ENCODE measurements at places on chromosomes 12 and 14.

GRCh38 chr12:62621101-62621638, 154.5 kb downstream of the MON2 start:
- DNase-seq = no peak

DNA sequence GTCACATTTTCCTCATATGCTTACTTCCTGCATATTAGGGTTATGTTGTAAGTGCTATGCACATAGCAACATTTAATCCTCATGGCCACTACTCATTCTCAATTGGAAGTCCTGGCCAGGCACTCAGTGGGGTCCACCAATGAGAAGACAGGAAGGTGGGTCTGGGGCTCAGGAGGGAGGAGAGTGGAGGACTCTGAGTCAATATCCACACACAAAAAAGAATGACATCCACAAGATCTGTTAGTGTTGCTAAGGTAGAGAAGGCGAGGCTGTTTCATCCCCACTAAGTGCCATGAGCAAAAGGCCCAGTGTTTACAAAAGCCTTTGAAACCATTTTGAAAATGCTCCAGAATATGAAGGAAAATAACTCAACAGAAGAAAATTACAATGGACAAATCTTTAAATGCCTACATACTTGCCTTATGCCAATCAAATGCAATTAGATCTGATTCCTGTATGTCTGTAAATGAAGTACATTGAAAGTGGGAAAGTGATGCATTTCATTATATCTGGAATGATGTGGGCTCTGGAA, 53.9 kb downstream of the EID3 start:
- no peak for DNase-seq

GRCh38 chr12:101077791-101078528, 132.1 kb downstream of the SLC5A8 start:
- DNase-seq = no peak

GRCh38 chr14:29643433-29644211, 284.0 kb downstream of the PRKD1 start:
- DNase-seq = no peak

GRCh38 chr12:6211421-6211869, 11.2 kb downstream of the CD9 start:
- DNase-seq = no peak

DNA sequence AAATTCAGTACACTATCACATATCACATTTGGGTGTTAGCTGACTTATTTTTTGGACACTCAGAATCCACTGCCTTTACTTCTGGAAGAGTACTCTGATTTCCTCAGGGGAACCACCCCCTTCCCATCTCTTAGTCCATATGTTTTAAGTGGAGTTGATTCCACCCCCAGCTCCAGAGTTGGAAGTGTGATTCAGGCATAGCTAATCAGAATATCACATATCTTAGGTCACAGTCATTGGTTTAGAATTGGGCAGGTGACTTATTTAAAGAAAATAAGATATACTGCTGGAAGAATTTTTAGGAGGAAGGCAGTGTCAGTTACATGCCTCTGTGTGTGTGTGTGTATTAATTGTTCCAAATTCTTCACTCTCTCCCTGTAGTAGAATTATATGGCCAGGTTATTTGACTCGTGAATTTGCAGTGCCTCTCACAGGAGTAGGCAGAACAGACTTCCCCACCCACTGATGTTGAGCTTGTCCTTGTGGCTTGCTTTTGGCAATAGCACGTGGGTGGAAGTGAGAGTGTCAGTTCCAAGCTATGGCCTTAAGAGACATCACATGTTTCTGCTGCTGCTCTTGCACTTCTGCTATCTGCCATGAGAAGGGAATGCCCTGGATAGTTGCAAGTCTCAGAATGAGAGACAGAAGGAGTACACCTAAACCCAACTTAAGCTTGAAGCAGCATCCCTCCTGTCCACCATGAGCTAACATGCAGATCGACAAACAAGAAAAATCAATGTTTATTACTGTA, 6.4 kb upstream of the GAS2L3 start:
- DNase-seq = no peak

DNA sequence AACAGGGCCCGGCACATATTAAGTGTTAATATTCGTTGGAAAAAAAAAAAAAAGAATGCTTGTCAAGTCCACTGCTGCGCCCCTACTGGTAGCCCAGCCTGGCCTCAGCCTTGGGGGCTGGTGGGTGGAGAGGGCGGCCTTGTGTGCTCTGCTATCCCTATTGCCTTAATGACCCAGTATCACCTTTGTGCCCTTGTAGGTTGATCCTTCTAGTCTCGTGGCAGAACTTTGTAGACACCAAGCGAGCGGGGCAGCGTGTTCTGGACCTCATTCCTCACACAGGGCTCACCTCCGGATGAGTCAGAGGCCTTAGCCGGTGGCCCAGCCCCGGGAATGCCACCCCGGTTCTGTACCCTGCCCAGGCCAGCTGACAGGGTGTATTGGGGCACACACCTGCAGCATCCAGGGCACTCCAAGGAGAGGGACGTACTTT, 1.8 kb upstream of the RCOR1 start:
- no peak for DNase-seq

- no peak for DNase-seq
Observed at GRCh38 chr12:96427269-96427729, 27.1 kb upstream of the CDK17 start.

GRCh38 chr12:47849261-47849660, 29.6 kb upstream of the HDAC7 start:
- DNase-seq = no peak

- no peak for DNase-seq
Observed at GRCh38 chr12:1507308-1507707, 87.1 kb downstream of the FBXL14 start.

DNA sequence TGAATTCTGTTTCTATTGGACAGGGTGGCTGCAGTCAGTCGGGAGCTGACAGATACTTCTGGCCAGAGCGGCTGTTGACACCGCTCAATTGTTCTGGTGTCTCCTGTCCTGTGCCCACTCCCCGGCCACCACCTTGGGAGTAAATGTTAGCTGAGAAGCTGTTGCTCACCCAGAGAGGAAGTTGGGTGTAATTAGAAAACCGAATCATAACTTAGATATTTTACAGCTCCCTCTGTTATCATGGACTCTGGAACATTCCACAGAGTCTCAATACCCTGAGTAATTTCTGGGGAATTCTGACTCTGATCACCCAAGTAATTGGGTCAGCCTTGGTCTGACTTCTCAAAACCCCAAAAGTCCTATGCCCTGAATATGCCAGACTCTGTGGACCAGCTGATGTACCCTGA, 58.3 kb upstream of the RFLNA start:
- no peak for DNase-seq

DNA sequence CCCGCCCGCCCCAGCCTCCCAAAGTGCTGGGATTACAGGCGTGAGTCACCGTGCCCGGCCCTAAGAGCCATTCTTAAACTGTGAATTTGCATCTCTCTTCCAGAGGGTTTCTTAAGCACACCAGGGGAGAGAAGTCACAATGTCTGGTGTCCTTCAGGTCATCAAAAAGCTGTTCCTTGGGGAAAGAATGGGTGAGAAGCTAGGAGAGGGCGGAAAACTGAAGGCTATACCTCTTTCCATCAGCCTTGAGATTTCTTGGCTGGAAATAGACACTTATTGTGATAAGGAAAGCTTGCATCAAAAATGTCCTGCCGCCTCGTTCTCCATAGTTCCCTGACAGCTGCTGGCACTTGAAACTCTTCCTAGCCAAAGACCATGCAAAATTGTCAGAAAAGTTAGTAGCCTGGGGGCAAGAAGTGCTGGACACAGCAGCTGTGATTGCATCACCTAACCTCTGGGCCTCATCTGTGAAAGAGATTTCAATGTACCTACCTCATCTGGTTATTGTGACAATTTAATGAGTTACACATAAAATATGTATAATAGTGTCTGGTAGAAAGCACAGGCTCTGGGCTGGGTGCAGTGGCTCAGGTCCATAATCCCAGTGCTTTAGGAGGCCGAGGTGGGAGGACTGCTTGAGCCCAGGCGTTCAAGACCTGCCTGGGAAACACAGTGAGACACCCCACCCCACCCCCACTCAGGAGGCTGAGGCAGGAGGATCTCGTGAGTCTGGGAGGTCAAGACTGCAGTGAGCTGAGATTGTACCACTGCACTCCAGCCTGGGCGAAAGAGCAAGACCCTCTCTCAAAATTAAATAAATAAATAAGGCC, 9.7 kb upstream of the UBC start:
- DNase-seq = no peak

GRCh38 chr12:130098301-130099005, 63.8 kb upstream of the FZD10 start:
- DNase-seq = no peak

GRCh38 chr14:48792376-48793024, 793.7 kb downstream of the RPS29 start:
- DNase-seq = no peak

- no peak for DNase-seq
Observed at GRCh38 chr12:2397356-2398045, 344.7 kb downstream of the CACNA1C start.

- DNase-seq = no peak
Observed at GRCh38 chr12:6458281-6459003, 6.6 kb downstream of the TAPBPL start.

GRCh38 chr12:96398424-96399119, 1.7 kb downstream of the CDK17 start:
- DNase-seq = no peak

DNA sequence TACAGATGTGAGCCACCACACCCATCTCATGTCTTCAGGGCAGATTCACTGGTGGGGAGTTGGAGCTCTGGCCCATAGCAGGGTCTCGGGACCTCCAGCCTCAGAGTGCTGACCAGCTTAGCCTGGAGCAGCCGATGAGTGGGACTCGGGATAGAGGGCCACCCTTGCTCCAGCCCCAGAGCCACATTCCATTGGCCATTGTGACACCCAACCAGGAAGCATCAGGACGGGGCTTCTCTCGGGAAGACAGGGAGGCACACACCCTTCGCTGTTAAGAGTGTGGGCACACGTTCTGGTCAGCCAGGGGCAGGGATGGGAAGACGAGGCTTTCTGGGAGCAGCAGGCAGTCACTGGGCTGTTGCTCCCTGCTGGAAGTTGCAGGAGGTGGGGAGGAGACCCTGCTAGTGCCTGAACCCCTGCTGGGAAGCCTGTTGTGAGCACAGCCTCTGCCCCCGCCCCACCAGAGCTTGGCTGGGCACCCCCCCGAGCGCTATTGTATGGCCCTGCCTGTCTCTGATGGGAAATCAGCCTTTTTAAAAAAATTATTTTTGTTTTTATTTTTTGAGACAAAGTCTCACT, 1.6 kb downstream of the ADGRD1 start:
- DNase-seq = no peak

DNA sequence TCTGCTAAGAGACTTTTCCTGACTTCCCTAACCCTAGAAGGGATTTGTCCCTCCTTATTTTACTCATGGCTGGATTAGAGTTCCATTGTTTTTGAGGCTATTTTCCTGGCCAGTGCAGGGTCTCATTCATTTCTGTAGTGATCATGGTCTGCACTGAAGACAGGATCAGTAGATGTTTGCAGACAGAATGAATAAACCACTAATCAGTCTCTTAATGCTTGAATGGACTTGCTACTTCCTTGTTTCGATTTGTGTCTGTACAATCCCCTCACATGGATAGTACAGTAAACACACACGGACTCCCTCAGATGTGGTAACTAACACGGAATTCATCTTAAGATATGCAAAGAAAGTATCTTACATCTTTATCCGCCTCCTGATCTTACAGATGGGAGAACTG, 102.6 kb upstream of the PRB2 start:
- DNase-seq = no peak

GRCh38 chr14:78927261-78927660, 757.1 kb downstream of the NRXN3 start:
- no peak for DNase-seq

DNA sequence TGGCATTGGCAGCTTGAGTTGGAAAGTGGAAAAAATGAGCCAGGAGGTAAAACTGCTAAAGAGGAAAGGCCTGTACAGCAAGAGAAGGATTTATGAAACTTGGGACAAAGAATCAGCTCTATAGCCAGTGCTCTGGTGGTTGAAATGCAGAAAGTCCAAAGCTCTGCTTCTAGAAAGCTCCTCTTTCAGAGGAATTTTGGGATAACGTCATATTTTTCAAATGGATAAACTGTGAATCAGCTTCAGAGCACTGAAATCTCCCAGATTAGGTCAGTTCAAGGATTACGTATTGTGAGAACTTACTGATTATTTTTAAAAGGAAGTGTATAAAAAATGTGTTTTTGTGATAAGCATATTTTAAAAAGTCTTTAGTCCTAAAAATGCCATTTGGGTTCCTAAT, 203.1 kb upstream of the CNOT2 start:
- no peak for DNase-seq

DNA sequence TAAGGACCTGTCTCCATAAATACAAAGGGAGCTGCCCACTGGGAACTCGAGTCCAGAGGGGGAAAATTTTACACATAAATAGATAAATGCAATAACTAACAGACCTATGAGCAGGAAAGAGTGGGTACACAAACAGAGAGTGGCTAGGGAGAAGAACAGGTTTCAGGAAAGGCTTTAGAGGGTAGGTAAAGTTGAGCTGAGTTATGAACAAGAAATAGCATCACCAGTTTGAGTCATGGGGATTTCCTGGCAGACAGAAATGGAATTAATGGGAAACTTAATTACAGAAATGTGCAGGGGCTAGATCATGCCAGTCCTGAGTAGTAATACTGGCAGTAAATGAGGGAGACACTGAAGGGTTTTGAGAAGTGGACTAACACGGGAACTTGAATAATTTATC, 58.0 kb upstream of the CCDC175 start:
- no peak for DNase-seq

DNA sequence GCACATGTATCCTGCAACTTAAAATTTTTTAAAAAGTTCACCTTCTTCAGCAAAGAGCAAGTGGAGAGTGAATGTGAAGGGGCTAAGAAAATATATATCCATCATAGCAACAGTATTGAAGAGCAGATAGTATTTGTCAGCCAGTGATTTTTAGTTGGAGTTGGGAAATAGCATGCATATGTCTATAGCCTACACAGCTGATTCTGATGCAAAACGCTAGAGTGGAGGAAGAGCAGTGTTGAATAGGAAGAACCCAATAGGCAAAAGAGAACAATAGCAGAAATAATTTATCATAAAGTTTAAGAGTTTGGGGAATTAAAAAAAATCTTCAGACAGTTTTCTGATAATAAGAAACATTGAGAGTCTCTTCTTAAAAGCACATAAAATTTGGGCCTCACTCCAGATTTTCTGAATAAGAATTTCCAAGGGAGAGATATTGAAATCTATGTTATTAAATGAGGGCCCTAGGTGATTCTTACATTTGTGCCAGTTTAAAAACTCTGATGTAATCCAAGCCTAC, 12.0 kb downstream of the PDE6H start:
- DNase-seq = no peak

DNA sequence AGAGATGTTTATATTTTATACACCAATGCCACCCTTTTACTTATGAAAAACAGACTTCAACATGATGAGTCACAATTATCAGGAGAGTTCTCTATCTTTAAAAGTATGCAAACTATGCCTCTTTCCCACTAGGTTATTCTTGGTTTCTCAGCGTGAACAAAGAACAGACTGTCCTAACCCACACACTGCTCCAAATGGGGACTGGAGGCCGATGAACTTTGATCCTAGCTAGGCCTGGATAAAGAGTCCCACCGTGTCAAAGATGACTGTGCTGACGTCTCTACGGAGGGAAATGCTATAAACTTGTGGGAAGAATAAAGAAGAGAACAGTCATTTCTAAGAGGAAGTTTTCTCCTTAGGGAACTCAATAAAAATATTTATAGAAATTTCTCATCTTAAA, 160.1 kb downstream of the EPS8 start:
- no peak for DNase-seq

GRCh38 chr14:101068313-101069227, 165.0 kb upstream of the RTL1 start:
- DNase-seq = no peak

Measured in esophagus squamous epithelium (tissue), 5 donors.